NCI-H748 treated with DMSO at 0.1 percent for 48 hours (cell line): ENCODE measurements at places on chromosomes 5 and 9.

- no peak for DNase-seq
Observed at GRCh38 chr9:94740145-94740840, 13.8 kb downstream of the AOPEP start.

- DNase-seq, result no peak
Observed at GRCh38 chr5:135493406-135494180, 41.4 kb upstream of the TIFAB start.

- no peak for DNase-seq
Observed at GRCh38 chr5:158538506-158539074, 561.1 kb downstream of the EBF1 start.

DNA sequence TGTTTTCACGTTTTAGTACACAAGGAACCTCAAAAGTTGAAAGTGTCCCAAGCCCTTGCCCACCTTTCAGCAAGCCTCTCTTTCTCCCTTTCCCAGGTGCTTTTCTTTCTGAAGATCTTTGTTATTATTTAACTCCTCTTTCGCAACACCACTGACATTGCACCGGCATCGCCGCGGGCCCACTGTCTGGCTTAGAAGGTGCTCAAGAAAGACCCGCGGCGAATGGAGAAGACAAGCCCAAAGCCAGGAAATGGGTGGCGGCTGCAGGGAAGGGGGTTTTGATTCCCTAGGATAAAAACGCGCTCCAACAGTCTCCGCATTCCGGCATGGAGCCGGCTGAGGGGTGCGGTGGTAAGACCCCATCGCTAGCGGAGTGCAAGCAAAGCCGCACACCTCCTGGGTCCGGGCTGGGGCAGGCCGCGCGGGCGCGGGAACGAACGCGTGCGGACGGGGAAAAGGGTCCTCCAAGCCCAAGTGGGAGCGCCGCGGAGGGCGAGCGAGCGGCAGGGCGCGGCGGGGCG lies 404 bp upstream of the AFAP1L1 start:
- DNase-seq, result no peak

DNA sequence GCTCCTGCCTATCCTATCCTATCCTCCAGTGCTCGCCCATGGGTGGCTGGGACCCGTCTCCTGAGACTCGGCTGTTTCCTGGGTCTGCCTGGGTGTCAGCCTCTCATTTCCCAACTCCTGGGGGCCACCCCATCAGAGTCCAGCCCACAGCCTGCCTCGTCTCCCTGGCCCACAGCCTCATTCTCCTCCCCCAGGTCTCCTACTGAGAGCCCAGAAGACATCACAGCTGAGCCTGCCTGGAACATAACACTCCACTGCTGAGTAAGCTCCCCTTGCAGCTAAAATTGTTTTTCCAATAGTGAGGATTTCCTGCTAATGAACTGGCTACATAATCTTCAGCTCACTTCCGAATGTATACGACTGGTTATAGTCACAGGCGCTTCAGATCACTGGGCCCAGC lies 95.3 kb downstream of the TTLL11 start:
- DNase-seq, result no peak

- DNase-seq, result no peak
Observed at GRCh38 chr9:70049672-70050271, 6.1 kb downstream of the MAMDC2 start.
